ENCODE measurements at places on chromosomes 7 and 10.

- DNase-seq: no peak
Measured at GRCh38 chr7:135959646-135960363, 17.4 kb downstream of the MTPN start.

DNA sequence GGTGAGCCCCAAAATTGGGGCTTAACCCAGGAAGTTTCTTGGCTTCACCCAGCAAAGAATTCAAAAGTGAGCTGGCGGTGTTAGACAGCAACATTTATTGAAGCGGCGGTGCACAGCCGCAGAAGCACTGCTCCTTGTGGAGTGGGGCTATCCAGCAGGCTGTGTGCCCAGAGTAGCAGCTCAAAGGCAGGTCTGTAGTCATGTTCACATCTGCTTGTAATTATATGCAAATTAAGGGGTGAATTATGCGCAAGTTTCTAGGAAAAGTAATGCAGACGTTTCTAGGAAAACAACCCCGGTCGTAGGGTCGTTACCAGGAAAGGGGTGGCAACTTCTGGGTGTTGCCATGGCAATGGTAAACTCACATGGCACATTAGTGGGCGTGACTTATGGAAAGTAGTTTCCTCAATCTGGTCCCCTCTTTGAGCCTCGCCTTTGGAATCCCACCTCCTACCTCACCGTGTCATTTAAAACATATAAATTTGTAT lies 13.7 kb upstream of the KBTBD2 start:
- DNase-seq: peak; percentile 83

DNA sequence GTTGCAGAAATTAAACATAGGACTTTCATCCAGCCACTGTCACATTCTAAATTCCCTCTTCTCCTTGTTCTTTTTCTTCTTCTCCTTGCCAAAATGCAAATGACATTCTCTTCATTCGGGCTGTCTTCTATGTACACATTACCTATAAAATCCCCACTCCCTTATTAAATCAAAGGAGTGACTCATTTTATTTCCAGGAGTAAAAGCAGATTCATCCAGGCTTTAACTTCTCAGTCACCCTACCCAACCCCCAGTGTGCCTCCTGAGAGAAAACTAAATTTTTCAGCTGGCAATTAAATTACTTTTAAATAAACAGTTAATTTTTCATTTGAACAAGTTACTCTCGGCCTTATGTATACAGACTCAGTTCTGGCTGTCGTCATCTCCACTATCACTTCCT lies 223.9 kb upstream of the SHH start:
- DNase-seq: no peak

DNA sequence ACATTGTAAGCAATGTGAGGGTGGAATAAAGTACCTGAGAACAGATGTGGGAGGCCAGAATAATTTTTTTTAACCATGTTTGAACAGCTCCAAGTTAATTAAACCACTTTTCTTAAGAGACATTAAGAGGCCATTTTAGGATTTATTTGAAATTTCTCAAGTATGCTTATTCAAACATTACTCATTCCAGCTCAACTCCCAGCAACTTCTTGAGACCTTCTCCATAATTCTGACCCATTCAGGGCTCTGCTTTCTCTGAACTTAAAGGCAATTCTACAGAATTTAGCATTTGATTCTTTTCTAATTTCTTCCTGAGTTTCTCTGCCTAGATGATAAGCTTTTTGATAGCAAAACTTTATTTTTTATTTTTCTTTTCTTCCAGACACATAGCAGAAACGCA lies 314.5 kb downstream of the CAMK1D start:
- DNase-seq: no peak

DNA sequence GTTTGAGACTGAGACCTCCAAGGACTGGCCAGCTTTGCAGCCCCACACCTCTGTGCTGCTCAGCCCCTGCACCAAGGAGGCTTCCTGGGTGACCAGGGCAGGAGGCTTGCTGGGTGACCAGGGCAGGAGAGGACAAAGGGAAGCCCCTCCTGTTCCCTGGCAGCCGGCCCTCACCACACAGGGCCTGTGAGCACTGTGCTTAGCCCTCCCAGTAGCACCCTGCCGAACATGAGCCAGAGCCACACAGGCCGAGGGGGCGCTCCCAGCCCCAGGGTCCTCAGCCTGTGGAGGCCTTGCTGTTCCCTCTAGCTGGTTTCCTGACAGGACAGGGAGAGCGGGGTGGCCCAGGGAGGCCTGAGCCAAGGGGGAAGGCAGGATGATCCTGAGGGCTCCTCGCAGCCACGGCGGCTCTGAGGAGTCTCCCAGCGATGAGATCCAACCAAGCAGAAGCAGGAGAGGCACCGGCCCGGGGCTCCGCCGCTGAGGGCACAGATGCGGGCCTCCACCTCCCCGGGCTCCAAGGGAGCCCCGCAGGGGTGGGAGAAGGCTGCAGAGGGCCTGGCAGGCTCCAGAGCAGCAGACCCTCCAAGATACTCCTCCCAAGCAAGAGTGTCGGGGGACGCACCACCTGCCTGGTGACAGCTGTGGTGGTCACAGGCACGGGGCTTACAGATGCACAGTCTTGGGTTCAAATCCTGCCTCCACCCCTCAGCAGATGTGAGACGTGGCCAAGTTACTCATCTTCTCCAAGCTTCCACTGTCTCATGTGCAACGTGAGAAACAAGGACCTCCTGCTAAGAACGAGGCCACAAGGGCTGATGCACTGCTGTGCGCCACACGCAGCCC lies 22.5 kb downstream of the WDR86 start:
- no peak for DNase-seq

DNA sequence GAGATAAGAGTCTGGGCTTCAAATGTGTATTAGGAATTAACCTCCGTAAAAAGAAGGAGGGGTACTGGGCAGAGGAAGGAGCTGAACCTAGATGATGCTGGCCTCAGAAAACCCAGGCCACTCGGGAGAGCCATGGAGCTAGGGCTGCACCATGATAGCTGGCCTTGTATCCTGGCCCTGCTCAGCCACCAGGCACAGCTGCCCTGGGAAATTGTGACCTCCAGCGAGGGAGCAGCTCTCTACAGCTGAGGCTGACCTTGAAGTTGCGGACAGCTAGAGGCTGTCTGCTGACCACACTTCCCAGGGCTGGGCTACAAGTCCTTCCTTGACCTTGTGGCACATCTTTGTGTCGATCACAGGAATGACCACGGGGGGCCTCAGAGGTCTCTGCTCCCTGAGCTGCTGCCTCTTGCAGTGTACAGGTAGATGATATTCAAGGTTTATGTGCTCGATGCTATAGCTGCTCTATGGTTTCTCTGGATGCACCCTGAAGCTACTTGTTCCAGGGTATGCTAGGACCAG lies 38.3 kb upstream of the SLC35B4 start:
- DNase-seq: no peak

GRCh38 chr7:35467456-35467978 lies 213.6 kb upstream of the TBX20 start:
- DNase-seq: no peak

DNA sequence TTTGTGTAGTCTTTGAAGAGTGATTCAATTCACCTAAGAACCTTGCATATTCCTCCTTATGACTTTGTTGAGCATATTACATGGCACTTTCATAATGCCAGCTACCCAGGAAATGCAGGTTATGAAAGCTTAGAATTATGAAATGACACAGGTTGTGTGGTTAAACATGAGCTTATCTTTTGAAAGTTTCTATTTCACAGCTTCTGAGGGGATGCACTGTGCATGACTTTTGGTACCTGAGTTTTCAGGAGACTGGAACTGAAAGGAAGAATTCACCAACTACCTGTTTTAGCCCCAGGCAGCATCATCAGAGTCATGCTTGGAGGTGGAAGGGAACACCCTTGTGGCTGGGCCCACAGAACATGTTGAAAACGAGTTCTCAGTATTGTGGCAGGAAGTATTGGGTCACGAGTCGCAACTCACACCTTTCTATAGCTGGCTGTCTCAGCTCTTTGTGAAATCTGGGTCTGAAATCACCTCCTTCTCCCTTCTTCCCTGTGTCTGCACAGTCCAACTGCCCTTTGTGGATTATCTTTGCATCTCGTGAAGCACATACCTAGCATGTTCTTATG lies 228.2 kb downstream of the PTEN start:
- DNase-seq: no peak

- DNase-seq: no peak
Measured at GRCh38 chr10:103504181-103504783, 10.8 kb downstream of the NEURL1 start.

- DNase-seq: no peak
Measured at GRCh38 chr10:125023862-125024496, 82.1 kb downstream of the ZRANB1 start.

- DNase-seq: no peak
Measured at GRCh38 chr10:78570633-78571235, 498.0 kb upstream of the ZMIZ1 start.

DNA sequence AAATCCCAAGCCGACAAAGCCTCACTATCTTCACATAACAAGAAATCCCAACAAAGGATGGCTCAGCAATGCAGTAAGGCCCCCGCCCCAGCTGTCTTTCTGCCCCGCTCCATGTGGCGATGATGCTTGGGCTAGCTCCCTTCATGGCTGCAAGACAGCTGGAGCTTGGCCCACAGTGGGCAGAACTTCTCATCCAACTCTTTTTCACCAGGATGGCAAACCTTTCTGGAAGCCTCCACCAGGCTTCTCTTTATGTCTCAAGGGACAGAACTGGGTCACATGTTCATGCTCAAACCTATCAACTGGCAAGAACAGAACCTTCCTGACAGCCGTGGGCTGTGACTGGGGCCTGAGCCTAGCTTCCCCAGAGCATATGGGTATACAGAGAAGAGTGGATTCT lies 260.5 kb upstream of the MKLN1 start:
- DNase-seq: peak; percentile 47

DNA sequence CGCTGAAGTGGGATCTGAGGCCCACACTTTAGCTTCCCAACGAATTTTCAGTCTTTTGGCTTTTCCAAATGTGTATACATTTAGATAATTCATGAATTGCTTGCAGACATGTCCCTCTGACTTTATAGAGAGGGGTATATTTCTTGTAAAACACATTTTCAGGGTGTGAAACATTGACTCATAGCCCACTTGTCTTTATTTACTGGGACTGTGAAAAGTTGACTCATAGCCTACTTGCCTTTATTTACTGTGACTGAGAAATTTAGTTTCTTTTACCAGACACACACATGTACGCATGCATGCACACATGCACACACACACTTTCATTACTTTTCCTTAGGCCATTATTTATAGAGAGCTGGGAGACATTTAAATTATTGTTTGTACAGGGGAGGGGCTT lies 79.1 kb downstream of the VTI1A start:
- no peak for DNase-seq

GRCh38 chr7:87837597-87837996 lies 38.6 kb downstream of the SLC25A40 start:
- DNase-seq: no peak

DNA sequence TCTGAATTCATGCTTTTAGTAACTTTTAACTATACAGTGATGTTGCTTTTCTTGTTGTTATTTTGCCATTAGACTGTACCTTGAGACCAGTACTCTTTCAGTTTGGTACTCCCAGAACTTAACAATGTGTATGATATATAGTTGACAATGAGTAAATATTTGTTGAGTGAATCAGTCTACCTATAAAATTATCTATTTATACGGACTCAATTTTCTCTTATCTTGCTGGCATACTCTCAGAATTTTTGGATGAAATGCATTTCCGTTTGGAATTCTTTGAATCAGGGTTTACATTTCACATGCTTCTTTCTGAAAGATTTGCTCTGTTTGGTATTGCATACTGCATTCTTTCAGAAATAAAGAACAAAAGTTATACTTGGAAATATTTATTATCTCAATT lies 47.8 kb upstream of the LRRC17 start:
- DNase-seq: no peak

GRCh38 chr7:20403331-20403730 lies 72.6 kb downstream of the ITGB8 start:
- no peak for DNase-seq

GRCh38 chr7:35420656-35421055 lies 166.8 kb upstream of the TBX20 start:
- no peak for DNase-seq

DNA sequence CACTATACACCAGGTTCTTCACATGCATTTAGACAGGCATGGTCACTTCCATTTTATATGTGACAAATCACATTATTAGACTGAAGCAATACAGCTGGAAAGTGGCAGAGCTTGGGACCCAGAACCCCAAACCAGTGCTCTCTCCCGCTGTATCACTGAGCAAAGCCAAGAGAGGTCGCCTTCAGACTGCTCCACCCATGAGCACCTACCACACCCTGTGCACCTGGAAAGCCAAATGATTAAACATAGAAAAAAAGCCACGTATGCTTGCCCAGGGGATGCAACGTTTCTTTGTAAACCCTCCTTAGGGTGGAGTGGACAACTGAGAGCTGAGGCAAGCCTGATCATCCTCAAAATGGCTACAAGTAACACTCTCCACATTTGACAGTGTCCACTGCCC lies 72.5 kb downstream of the CCDC6 start:
- DNase-seq: no peak

DNA sequence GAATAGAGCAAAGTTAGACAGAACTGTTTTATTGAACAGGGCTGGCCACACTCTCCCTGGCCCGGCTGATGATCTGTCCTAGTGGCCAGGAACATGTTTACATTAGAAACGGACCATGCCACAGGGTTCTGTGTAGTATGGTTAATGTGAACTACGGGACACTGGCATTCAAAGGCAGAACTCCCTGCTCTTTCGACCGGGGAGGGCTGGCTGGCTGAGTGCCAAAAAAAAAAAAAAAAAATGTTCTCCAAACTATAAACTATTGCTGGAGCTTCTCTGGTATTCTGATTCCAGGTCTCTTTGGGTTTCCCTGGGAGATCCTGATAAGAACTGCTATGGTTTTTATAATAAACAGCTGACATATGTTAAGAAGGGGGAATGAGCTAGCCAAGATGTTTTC lies 1262.6 kb upstream of the SORCS1 start:
- DNase-seq: no peak

DNA sequence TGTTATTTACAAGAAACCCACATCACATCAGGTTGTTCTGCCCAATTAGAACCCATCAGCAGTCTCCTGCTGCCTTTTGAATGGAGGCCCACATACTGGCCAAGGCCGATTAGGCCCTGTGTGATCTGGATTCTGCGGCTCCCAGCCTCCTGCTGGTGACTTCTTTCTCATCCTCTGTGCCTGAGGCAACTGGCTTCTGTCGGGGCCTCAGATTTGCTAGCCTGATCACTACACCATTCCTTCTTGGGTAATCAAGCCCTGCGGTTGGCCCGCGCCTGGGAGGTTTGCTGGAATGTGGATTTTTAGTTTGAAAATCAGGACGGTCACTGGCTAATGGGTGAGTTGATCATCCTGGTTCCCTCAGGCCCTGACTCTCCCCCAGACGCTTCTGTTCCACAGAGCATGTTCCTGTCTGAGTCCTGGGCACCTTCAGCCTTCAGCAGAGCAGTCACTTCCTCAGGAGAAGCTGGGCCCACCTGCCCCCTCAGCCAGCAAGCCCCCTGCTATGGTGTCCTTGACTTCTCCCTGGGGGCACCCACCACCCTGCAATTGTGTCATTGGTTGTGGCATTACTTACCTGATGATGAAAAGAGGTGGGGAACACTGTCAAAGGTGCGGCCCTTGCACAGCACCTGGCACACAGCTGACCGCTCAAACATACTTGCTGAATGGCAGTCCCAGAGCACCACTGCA lies 207.6 kb downstream of the PHTF2 start:
- DNase-seq: no peak

DNA sequence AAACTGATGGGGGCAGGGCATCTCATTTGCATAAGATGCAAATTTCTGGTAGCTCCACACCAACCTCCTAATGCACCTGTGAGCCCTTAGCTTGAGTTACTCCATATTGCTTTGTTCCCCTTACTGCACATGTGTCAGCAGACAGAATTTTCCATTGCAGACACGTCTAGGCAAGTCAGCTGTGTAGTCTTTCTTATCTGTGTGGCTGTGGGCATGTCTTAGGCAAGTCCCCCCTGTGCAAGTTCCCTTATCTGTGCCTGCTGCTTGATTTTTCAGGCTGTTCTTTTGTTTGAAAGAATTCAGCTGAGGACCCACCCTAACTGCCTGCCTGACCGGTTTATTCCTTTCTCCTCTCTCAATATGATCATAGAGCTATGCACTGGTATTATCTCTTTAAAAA lies 28.5 kb upstream of the TRIM24 start:
- DNase-seq: no peak

All from pons (tissue), 1 donor.